ENCODE measurements at places on chromosomes 5 and 9.

DNA sequence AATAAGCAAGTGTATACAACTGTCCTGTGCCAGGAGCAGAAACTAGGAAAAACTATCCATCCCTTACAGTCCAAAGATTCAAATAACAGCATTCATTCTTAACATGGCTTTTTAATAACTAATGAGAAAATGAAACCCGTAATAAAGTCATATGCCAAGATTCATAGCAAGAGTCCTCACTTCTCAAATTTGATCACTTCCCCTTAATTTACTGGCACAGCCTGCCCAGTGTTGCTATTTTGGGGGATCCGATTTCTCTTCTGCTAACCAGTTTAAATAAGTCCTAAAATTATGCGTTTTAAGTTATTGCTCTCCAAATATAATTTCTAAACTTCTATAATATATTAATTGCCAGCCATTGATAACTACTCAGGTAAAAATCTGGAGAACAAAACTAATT lies 177.0 kb upstream of the PTGER4 start:
- no peak for DNase-seq

DNA sequence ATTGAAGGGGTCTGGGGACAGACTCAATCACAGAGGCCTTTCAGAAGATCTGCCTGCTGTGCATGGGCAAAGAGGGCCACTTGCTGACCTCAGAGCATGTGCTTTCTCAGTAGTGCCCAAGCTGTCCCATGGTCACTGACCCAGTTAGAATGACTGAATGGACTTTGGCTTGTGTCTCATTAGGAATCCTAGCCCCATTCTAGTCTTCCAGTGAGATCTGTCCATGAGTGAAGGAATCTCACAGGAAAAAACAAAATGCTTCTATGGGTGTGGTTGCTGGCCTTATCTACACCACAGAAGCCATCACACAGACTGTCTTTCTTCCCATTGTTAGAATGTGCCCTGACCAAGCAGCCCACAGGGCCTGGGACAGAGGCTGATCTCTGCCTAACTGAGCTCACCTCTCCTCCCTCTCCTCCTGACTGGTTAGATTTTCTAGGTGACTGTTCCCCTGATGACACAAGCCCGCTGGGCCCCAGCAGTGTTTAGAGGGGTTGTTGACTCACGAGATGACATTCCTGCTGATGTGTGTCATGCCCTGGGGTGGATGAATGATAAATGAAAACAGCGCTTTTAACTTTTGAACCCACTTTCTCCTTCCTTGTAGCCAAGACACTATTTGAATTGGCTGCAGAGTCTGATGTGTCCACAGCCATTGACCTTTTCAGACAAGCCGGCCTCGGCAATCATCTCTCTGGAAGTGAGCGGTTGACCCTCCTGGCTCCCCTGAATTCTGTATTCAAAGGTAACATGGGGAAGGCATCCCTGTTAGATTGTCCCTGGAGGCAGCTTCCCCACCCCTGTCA lies 24.8 kb downstream of the TGFBI start:
- peak; percentile 98 for DNase-seq

- no peak for DNase-seq
Measured at GRCh38 chr9:12461763-12462460, 231.3 kb upstream of the TYRP1 start.

- DNase-seq: no peak
Measured at GRCh38 chr5:168624850-168625364, 45.7 kb upstream of the PANK3 start.

DNA sequence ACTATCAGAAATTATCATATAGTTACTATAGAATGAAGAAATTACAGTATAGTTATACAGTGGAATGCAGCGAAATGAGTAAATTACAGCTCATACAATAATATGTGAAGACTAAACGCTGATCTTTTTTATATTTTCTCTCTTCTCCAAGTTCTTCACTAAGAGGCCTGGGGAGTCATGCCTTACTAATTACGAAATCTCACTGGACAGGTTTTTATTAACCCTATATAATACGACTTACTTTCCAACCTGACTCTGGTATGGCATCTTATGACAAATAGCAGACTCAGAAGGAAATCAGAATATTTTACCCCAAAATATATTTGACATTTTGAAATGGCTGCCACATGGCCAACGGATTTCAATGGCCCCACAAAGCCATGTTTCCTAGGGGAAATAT lies 9.1 kb downstream of the CARNMT1 start:
- no peak for DNase-seq

DNA sequence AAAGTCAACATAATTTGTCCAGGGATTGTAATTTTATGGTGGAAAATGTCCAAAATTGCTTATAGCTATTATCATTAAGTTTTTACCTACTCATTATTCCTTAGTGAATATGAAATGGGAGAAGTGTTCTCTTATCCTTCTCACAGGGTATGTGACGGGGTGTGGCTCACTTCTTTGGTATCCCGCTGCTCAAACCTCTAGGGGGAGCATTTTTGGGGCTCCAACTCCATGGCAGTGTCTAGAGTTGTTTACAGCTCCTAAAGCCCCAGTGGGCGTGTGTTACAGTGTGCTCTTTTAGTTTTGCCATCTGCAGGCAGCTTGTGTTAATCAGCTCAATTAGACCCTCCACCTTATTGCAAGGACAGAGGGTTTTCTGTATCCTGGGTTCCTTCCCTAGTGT lies 89.4 kb downstream of the CDKN2A start:
- DNase-seq: peak; percentile 49

GRCh38 chr5:157596487-157596886 lies 20.9 kb upstream of the ADAM19 start:
- no peak for DNase-seq

DNA sequence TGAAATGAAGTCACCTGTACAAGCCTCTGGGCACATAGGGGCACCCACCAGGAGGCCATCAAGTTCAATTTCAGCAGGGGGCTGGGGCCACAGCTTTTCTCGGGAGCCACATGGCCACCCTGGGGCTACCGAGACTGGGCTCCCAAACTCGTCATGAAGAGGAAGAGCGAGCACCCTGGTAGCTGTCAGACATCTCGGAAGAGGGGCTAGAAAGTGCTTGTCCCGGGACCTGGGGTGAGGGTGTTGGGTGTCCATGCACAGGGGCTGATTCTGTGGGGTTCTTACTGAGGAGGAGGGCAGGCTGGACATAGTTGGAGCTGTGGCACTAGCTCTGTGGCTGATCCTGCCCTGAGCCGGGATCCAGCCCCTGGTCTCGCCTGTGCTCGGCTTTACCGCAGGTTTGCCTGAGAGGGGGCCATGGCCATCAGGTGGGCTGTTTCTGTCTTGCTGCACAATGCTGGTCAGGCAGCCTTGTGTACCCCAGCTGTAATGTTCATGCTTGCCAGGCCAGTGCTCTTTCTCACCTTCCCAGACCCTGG lies 70.3 kb downstream of the PHF2 start:
- DNase-seq: no peak

GRCh38 chr5:180637962-180638680 lies 11.3 kb downstream of the FLT4 start:
- DNase-seq: no peak

DNA sequence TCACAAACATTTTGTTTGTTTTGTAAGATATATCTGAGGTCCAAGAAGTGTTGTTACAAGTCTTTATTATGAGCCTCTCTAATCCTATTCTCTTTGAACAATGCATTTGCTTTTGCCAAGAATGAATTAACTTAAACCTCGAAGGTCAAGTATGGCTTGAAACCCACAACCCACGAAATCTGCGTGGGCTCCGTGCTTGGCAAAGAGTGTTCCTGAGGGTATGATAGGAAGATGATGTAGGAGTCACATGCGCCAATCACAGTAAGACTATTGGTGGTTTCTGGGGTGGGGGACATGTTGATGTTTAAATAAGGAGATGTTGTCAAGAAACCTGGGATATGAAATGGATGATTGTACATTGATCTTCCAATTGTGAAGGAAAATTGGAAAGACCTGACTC lies 330.8 kb upstream of the RFX3 start:
- peak; percentile 46 for DNase-seq

GRCh38 chr9:75134495-75134894 lies 46.2 kb downstream of the OSTF1 start:
- DNase-seq: no peak

DNA sequence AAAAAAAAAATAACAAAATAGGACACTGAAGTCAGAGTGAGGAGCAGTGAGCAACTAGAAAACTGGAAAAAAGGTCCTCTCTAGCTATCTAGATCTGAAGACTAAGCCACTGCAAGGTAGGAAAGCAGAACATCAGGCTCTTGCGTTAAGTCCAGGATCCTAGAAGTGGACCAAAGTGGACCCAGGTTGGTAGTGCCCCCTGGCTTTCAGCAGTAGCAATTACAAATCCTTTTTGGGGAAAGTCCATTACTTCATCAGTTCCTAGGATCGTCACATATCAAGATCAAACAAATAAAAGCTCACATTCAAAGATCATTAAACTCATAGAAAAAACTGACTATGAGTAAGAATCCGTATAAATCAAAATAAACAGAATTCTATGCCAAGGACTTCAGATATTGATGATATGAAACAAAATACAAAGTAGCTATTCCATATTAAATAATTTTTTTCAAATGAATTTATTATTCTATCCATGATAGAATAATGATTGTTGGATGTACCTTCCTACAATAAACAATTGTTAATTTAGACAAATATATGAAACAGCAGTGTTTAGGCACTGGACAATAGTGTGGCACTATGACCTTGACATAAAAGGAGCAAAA lies 6.5 kb upstream of the RICTOR start:
- DNase-seq: peak; percentile 25

GRCh38 chr9:22147813-22148527 lies 138.9 kb upstream of the CDKN2B start:
- DNase-seq: peak; percentile 98

GRCh38 chr5:109100971-109101370 lies 308.8 kb downstream of the PJA2 start:
- no peak for DNase-seq

DNA sequence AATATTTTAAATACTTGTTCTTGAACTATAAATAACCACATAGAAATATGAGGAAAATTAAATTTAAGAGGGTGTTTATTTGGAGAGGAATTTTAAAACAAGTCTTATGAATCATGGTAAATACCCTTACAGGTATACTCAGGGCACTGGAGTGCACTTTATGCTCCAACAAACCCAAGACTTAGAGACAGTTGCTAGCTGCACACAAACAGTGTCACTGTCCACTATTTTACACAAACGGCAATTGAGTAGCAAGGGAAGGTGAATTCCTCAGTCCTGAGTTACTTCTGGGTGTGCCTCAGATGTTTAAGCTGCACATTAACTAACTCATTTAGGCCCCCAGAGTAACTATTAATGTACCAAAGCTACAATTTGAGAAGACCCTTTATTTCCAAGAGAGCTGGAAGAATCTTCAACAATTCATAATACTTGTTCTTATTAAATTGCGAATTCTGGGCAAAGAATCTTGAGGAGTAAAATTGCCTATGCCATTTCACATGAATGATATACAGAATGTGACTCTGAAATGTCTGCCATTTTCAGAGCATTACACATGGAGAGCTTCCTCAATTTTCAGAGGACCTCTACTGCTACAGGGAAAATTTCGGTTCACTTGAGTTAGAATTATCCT lies 371.2 kb downstream of the PDE4D start:
- no peak for DNase-seq

GRCh38 chr5:151094852-151095245 lies 14.0 kb upstream of the TNIP1 start:
- DNase-seq: no peak

GRCh38 chr5:53667621-53668020 lies 107.2 kb downstream of the NDUFS4 start:
- no peak for DNase-seq

DNA sequence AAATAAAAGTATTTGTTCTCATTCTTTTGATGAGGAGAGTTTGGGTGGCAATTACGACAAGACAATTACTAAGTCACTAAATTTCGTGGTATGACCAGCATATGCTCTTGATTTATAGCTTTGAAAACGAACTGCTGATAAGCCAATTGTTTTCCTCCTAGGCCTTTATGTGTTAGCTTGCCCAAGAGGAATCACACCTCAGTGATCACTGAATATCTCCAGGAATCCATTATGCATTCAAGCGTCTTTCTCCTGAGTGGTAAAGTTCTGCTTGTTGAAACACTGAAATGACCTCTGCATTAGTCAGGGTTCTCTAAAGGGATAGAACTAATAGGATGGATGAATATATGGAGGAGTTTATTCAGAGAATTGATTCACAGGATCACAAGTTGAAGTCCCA lies 677.7 kb upstream of the MEF2C start:
- no peak for DNase-seq

- no peak for DNase-seq
Measured at GRCh38 chr9:13868336-13868735, 445.6 kb downstream of the NFIB start.

- DNase-seq: peak; percentile 56
Measured at GRCh38 chr5:10701567-10702039, 59.4 kb downstream of the DAP start.

DNA sequence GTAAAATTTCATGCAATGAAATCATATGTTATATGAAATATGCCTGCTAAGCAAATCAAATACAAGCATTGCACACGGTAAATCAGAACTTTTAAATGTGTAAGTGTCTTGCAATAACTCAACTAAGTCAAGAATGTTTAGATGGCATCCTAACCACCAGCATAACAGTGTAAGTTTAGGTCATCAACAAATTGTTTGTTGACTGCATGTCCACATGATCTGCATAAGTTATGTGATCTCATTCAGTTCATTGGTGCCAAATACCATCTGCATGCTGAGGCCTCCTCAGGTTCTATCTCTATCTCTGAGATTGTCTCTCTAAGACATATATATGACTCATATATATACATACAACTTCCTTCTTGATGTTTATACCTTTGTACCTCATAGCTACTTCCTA lies 159.6 kb upstream of the STK32A start:
- no peak for DNase-seq

- DNase-seq: no peak
Measured at GRCh38 chr5:97134634-97135033, 7.8 kb downstream of the LIX1 start.

All from brain microvascular endothelial cell (primary cell).